ENCODE measurements at places on chromosomes 2 and 18.

- no peaks in the 10 kb centered on the region for H3K36me3 ChIP-seq
- H3K4me1 ChIP-seq: no peaks in the 10 kb centered on the region
- no peaks in the 10 kb centered on the region for H3K27me3 ChIP-seq
- no peak for DNase-seq
- no peak overlapping the region for H3K4me3 ChIP-seq
These were observed 543.8 kb downstream of the ERBB4 start for GRCh38 chr2:211994806-211995205.

DNA sequence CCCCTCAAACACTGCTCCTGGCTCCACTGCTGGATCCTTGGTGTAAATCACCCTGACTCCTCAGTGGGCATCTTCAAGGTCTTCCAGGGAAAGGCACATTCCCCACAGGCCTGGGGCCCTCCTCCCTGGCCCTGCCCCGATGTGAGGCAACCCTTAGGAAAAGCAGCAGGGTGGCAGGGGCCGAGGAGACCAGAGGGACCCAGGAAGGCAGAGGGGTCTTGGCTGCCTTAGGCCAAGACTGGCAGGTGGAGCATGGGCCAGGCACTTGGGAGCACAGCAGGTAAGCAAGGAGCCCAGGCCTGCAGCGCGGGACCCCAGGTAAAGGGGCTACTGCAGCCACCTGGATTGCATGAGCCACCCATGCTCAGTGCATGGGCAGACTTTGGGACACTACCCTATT is 96.9 kb downstream of the GYPC start:
- H3K36me3 ChIP-seq: no peaks in the 10 kb centered on the region
- no peaks in the 10 kb centered on the region for H3K27me3 ChIP-seq
- H3K27ac ChIP-seq: no peak overlapping the region
- no peak for DNase-seq

GRCh38 chr2:40353231-40353630 is 98.7 kb downstream of the SLC8A1 start:
- H3K36me3 ChIP-seq: no peaks in the 10 kb centered on the region
- H3K27ac ChIP-seq: peak overlapping the region; percentile 46
- peaks cover 11% of the 10 kb centered on the region for H3K4me1 ChIP-seq
- DNase-seq: no peak
- no peaks in the 10 kb centered on the region for H3K27me3 ChIP-seq

DNA sequence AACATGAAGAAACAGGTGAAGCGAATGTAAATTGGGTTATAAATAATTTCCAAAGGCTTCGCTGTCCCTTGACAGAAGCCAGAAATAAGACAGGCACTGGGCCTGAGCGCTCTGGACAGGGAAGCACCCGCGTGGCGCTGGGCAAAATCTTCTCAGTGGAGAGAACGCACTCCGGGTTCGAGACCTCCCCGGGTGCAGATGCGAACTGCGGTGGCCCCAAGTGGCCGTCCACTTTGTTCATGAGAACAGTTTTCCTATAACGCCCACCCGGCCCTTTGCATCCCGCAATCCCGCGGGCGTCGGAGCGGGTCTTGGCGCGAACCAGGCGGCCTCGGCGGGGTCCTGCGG is 651 bp upstream of the DPYSL5 start:
- no peak for DNase-seq
- no peaks in the 10 kb centered on the region for H3K27me3 ChIP-seq
- H3K27ac ChIP-seq: no peak overlapping the region
- no peak overlapping the region for H3K4me3 ChIP-seq
- H3K4me1 ChIP-seq: peaks cover 38% of the 10 kb centered on the region
- no peaks in the 10 kb centered on the region for H3K36me3 ChIP-seq

DNA sequence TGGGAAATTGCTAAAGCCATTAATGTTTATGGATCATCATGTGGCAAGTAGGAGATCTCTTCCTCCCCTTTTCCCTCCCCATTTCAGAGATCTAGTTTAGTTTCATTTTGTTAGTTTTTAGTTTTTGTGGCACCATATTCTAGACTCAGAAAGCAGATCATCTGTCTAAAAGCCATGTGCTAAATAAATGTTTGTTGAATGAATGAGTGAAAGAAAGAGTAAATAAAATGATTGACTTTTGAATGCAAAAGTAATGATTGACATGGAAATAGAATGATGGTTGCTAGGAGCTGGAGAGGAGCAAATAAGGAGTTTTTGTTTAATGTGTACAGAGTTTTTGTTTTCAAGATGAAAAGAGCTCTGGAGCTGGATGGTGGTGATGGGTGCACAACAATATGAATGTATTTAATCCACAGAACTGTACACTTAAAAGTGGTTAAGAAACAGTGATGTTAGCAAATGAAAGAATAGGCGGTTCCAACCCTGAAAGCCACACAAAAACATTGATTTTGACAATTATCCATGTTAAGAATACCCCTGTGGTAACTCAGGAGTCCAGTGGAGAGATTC is 23.6 kb downstream of the TMEM178A start:
- no peak for DNase-seq
- H3K36me3 ChIP-seq: no peaks in the 10 kb centered on the region
- H3K27ac ChIP-seq: no peak overlapping the region
- no peaks in the 10 kb centered on the region for H3K4me1 ChIP-seq
- H3K27me3 ChIP-seq: no peaks in the 10 kb centered on the region

DNA sequence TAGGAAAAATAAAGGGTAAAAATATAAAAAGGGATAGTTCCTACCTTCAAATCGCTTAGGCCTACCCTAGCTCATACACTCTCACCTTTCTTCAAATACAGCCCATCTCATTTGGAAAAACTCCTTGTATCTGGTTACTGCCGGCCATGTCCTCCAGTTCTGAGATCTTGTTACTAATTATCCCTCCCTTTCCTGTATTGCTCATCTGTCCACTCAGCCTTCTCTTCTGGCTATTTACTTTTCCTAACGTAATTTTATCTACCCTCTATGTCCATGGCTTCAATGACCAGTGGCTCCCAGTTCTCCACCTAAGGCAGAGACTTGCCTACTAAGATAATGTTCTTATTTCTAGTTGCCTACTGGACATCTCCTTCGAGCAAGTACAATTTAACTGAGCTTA is 342.9 kb upstream of the ACVR2A start:
- no peak overlapping the region for H3K27ac ChIP-seq
- no peaks in the 10 kb centered on the region for H3K27me3 ChIP-seq
- no peaks in the 10 kb centered on the region for H3K36me3 ChIP-seq
- no peak overlapping the region for H3K4me3 ChIP-seq

GRCh38 chr2:10452312-10452711 is 4.2 kb upstream of the ODC1 start:
- peak; percentile 87 for DNase-seq
- no peak overlapping the region for H3K4me3 ChIP-seq
- no peak overlapping the region for H3K27ac ChIP-seq

GRCh38 chr2:176997074-176997791 is 215.4 kb upstream of the HNRNPA3 start:
- no peak overlapping the region for H3K4me3 ChIP-seq
- no peak overlapping the region for H3K27ac ChIP-seq
- no peaks in the 10 kb centered on the region for H3K36me3 ChIP-seq
- H3K27me3 ChIP-seq: no peaks in the 10 kb centered on the region
- no peaks in the 10 kb centered on the region for H3K4me1 ChIP-seq
- DNase-seq: no peak

DNA sequence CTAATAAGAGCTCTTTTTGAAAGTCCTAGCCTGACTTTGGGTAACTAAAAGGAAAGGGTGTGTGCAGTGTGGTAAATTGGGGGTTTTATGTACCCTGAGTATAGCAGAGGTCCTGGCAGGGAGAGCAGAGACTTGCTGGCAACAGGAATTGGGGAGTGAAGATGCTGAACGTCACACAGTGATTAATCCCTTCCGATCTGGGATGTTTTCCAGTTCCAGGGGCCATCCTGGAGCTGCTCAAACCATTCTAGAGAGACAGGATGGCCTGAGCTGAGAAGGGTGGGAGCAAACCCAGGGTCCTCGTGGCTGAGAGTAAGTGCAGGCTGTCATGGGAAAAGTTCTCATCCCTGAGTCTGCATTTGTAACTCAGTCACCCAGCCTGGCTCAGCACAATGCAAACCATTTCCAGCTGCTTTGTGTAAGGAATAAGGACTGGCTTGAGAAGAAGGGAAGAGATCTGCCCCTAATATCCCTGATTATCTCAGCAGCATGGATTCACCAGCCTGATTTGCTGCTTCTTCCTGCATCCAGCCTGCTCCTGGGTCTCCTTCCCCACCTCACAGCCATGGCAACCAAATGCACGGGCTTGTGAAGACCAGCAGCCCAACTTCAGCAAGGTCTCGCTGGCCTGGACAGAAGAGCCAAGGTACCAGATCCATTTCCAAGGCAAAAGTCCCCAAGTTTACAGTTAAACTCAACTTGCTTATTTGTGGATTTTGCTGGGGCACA is 47.1 kb upstream of the CELF4 start:
- DNase-seq: no peak
- H3K4me1 ChIP-seq: no peaks in the 10 kb centered on the region
- no peak overlapping the region for H3K27ac ChIP-seq
- H3K4me3 ChIP-seq: no peak overlapping the region
- no peaks in the 10 kb centered on the region for H3K27me3 ChIP-seq

DNA sequence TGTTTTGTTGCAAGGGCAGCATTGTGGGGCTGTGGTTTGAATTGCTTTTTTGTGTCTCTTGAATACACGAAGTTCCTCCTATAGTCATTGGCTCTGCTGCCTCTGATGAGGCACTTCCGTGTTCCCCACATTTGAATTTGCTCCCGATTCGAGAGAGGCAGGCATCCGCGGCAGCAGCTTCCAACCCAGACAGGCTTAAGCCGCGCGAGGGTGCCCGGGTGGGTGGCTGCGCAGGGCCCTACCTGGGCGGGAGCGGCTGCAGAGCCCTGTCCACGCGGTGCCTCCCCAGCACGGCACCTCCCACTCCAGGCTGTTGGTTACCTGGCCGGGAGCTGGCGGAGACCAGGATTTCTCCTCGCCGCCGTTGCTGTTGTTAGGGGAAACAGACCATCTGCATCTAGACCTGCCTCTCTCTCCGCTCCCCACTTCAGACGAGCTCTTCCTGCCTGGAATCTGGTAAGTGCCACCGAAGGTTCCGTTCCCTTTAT is 151.3 kb downstream of the NEDD4L start:
- no peaks in the 10 kb centered on the region for H3K4me1 ChIP-seq
- no peaks in the 10 kb centered on the region for H3K27me3 ChIP-seq
- DNase-seq: peak; percentile 53
- H3K4me3 ChIP-seq: peak overlapping the region; percentile 52

DNA sequence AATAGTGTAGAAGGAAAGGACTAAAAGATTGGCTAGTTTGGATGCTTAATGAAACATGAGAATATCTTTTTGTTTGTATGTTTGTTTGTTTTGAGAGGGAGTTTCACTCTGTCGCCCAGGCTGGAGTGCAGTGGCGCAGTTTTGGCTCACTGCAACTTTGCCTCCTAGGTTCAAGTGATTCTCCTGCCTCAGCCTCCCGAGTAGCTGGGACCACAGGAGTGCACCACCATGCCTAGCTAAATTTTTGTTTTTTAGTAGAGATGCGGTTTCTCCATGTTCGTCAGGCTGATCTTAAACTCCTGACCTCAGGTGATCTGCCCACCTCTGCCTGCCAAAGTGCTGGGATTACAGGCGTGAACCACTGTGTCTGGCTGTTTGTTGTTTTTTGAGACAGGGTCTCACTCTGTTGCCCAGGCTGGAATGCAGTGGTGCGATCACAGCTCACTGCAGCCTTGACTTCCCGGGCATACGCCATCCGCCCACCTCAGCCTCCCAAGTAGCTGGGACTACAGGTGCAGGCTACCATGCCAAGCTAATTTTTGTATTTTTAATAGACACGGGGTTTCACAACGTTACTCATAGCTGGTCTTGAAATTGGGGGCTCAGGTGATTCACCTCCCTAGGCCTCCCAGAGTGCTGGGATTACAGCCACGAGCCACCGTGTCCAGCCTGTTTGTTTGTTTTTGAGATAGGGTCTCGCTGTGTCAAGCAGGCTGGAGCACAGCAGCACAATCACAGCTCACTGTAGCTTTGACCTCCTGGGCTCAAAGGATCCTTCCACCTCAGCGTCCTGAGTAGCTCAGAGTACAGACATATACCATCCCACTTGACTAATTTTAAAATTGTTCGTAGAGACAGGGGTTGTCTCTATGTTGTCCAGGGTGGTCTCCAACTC is 209.2 kb downstream of the MYCN start:
- no peak overlapping the region for H3K4me3 ChIP-seq
- no peak overlapping the region for H3K27ac ChIP-seq
- H3K4me1 ChIP-seq: no peaks in the 10 kb centered on the region
- no peak for DNase-seq
- no peaks in the 10 kb centered on the region for H3K36me3 ChIP-seq

- no peak overlapping the region for H3K4me3 ChIP-seq
These were observed 6.8 kb downstream of the MAIP1 start for GRCh38 chr2:199962203-199962602.

DNA sequence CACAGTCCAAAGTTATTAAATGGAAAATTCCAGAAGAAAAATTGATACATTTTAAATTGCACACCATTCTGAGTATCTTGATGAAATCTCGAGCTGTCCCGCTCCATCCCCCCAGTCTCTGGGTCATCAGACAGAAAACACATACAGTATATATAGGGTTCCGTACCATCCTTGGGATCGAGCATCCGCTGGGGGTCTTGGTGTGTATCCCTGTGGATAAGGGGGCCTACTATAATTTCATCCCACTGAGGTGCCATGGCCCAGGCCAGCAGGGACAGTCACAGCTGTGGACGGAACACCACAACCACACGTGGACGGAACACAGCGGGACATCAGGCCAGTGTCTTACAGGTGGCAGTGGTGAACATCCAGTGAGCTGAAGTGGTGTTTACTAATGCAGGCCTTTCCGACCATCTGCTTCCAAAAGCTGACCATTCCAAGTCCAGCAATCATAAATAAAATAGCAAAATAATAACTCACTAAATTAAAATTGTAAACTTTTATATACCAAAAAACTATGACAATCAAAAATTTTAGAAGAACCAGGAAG is 14.0 kb downstream of the TWIST2 start:
- no peaks in the 10 kb centered on the region for H3K27me3 ChIP-seq
- peaks cover 22% of the 10 kb centered on the region for H3K4me1 ChIP-seq
- no peaks in the 10 kb centered on the region for H3K36me3 ChIP-seq

DNA sequence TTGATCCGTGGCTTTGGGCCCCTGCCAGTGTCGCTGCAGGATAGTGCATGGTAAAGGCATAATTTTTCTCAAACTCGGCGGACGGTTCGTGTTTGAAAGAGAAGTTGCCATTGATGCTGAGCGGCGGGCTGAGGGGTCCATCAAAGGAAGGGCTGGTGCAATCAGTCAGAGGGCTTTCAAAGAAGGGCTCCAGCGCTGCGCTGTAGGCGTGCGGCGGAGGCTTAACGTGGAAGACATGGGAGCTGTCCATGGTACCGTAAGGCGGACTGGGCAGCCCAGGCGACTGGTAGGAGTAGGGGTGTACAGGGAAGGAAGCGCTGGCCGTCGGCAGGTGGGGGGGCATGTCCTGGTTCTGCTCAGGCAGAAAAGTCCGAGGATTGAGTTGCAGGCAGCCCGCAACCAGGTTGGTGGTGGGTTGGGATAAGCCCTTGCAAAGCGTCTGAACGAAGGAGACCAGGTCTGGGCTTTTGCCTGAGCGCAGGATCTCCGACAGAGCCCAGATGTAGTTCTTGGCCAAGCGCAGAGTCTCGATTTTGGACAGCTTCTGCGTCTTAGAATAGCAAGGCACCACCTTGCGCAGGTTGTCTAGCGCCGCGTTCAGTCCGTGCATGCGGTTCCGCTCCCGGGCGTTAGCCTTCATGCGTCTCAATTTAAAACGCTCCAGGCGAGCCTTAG is 2.3 kb downstream of the NEUROD1 start:
- H3K27ac ChIP-seq: no peak overlapping the region
- H3K27me3 ChIP-seq: peaks cover 52% of the 10 kb centered on the region
- no peak overlapping the region for H3K4me3 ChIP-seq
- H3K4me1 ChIP-seq: peaks cover 4% of the 10 kb centered on the region

- peaks cover 7% of the 10 kb centered on the region for H3K4me1 ChIP-seq
- no peaks in the 10 kb centered on the region for H3K27me3 ChIP-seq
- H3K27ac ChIP-seq: peak overlapping the region; percentile 36
These were observed 42.7 kb upstream of the IL1RL1 start for GRCh38 chr2:102268510-102269199.
